Activated CD8-positive, alpha-beta T cell treated with anti-CD3 and anti-CD28 coated beads, Interleukin-2, amount 10 ng/mL, durations not matched to agents 7 days and 5 days (primary cell): ENCODE measurements at places on chromosomes 6 and 20. TPM values are rescaled to one million over a fixed set of nuclear protein-coding genes. Genes with fewer than 3 reads are reported as not detected.

The C6orf15 gene
- total RNA-seq = not detected

The SUN5 gene
- total RNA-seq = not detected

The CST7 gene
- total RNA-seq = 43.9 TPM

- H3K36me3 ChIP-seq = no peaks in the 10 kb centered on the region
- no peak overlapping the region for H3K4me3 ChIP-seq
- no peak for DNase-seq
- no peaks in the 10 kb centered on the region for H3K27me3 ChIP-seq
- no peaks in the 10 kb centered on the region for H3K4me1 ChIP-seq
Observed at GRCh38 chr6:115539531-115539930, 521.2 kb downstream of the FRK start.
